ENCODE measurements at places on chromosomes 6 and 20. TPM values are rescaled to one million over a fixed set of nuclear protein-coding genes. Genes with fewer than 3 reads are reported as not detected.
A peak's percentile ranks its signal among the peaks of the same experiment; 100 is the strongest.

GRCh38 chr6:137353842-137354397 lies 134.7 kb upstream of the IFNGR1 start:
- no peak for DNase-seq

Gene IPCEF1
- total RNA-seq = 13.8 TPM

GRCh38 chr6:18680842-18681241 lies 293.7 kb downstream of the RNF144B start:
- DNase-seq = no peak

DNA sequence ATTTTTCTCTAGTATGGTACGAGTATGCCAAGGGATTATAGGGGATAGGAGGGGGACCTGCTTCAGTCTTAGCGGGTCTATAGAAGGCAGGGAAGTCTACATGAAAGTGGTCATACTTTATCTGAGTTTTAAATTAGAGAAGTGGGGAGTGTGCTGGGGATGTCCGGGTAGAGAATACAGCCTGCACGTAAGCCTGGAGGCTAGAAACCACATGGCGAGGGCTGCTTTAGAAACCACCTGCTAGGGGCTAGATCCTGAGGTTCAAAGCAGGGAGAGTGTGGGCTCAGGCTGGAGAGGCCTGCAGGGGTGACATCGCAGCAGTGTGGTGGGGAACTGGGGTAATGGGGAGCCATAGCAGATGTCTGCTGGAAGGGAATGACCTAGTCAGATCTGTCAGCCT lies 85.2 kb downstream of the VEGFA start:
- no peak for DNase-seq

Gene PRR18
- total RNA-seq = not detected

- DNase-seq = no peak
Observed at GRCh38 chr6:11459079-11459610, 78.4 kb upstream of the TMEM170B start.

Gene RFX6
- total RNA-seq = not detected

- DNase-seq = peak; percentile 80
Observed at GRCh38 chr20:36202891-36203338, 33.4 kb upstream of the AAR2 start.

DNA sequence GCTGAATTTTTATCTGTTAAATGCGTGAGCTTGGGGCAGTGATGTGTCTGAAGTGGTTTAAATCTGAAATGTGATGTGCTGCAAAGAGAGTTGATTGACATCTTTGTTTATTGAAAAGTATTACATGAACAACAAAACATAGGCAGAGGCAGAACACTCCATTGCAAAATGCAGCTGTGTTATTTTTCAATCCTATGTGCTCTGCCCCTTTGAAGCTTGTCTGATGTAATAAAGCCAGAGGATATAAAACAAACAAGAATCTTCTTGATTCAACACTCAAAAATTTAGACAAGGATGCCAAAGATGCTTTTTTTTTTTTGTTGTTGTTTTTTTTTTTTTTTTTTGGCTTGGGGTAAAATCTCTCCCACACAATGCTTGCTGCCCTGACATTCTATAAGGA lies 482.4 kb upstream of the MMS22L start:
- no peak for DNase-seq

DNA sequence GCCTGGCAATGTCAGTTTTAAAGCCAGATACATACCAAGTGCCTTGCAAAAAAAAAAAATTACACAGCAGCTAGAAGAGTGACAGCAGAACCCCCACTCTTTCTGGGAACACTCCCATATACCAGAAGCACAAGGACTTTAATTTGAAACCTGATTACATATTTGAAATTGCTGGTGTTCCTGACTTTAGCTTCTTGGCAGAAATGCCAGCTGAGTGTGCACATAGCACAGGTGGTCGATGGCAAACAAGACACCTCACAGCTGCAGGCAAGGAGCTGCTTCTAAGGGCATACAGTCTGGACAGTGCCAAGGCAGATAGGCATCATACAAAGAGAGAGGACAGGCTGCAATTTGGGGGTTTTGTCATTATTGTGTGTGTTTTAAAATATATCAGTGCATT lies 150.7 kb upstream of the SGK1 start:
- no peak for DNase-seq

DNA sequence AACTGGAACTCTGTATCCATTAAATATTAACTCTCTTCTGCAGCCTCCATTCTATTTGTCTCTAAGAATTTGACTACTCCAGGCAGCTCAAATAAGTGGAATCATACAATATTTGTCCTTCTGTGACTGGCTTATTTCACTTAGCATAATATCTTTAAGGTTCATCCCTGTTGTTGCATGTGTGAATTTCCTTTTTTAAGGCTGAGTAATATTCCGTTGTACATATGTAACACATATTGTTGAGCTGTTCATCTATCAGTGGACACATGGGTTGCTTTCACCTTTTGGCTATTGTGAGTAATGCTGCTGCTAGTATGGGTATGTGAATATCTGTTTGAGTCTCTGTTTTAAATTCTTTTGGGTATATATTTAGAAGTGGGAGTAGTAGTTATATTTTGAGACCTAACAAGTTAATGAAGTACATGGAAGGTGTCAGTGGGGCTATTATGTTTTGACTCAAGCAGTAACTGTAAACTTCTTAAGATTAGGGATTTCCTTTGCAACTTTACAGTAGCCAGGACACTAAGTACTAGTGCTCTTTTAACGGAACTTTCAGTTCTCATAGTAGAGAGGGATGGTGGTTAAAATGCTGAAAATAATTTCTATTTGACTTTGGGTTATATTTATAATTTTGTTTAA lies 29.7 kb upstream of the TMEM217 start:
- no peak for DNase-seq

GRCh38 chr6:137976430-137976829 lies 109.4 kb downstream of the TNFAIP3 start:
- DNase-seq = no peak

GRCh38 chr20:10625641-10626040 lies 48.2 kb downstream of the JAG1 start:
- DNase-seq = no peak

DNA sequence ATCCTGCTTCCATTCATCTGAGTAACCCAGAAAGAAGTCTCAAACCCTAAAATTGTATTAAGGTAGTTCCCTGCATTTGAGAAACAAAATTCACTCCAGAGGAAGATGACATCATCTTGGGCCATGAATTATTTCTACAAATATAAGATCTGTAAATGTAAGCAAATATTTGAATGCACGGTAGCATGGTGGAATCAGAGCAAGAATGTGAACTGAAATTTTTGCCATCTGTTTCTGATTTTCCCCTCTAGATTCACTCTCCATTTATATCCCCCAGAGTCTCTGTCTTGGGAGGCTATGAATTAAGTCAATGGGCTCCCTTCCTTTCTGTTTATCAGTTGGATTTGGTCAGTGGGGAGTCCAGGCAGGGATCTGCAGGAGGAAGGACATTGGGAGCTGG lies 5.8 kb upstream of the MAP3K5 start:
- no peak for DNase-seq

Gene PARD6B
- total RNA-seq = 6.2 TPM

GRCh38 chr6:118530942-118531341 lies 17.2 kb upstream of the PLN start:
- no peak for DNase-seq

Gene THBD
- not detected for total RNA-seq

DNA sequence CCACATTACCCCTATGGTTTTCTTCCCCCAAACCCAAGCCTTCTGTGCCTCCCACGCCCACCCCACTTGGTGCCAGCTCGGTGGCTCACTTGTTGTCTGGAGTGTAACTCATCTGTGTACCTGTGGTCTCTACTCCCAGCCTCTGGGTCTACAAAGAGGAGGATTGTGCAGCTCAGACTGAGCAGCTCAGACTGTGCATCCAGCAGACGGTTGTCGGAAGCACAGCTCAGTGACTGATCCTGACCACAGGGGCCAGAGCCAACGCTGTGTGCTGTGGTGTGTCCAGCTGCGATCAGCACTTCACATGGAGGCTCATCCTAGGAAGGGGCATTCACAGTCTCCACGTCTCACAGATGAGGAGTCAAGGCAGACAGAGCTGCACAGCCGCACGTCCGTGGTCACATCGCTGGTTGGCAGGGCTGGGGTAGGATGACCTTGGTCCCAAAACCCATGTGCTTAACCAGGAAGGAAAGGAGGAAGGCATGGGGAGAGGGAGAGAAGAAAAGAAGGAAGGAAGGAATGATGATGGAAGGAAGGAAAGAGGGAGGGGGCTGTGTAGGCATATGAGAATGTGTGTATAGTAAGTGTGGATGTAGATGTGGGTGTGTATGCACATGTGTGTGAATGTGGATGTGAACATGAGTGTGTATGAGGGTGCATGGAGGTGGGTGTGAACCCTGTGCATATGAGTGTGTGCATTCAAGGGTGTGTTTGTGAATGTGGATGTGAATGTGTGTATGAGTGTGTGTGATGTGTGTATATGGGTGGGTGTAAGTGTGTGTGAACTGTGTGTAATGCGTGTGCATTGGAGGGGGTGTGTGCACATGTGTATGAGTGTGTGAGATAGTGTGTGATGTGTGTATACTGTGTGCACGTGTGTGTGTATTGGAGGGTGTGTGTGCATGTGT lies 28.2 kb upstream of the STX16 start:
- no peak for DNase-seq

Gene TP53TG5
- total RNA-seq = not detected

DNA sequence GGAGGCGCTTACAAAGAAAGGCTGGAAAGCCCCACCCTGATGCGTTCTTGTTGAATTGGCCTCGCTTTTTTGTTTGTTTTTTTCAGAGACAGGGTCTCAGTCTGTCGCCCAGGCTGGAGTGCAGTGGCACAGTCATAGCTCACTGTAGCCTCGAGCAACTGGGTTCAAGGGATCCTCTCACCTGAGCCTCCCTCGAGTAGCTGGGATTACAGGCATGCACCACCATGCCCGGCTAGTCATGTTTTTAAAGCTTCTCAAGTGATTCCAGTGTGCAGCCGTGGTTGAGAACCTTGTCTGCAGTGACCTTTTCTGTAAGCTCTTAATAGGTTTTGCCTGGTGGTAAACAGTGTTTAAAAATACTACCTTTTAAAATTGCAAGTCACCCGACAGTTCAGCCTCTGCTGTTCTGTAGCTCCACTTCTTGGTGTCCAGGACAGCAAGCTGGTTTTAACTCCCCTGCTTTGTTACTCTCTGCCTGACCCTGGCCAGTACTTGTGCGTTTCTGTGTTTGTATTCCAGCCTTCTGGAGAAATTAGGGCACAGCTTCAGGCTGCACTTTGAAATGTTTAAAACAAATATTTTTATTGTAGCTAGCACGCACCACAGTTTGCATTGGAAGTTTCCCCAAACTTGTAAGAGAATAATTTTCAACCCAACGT lies 54.4 kb downstream of the KDM1B start:
- DNase-seq = no peak

Gene NKAPL
- not detected for total RNA-seq

- DNase-seq = no peak
Observed at GRCh38 chr6:18328070-18328469, 59.1 kb upstream of the RNF144B start.

DNA sequence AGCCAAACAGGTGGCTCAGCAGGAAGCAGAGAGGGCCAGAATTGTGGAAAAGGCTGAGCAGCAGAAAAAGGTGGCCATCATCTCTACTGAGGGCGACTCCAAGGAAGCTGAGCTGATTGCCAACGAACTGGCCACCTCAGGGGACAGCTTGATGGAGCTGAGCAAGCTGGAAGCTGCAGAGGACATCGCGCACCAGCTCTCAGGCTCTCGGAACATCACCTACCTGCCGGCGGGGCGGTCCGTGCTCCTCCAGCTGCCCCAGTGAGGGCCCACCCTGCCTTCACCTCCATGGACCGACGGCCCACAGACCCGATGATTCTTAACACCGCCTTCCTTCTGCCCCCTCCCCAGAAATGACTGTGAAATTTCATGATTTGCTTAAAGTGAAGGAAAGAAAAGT lies 17.8 kb upstream of the RAET1L start:
- no peak for DNase-seq

- no peak for DNase-seq
Observed at GRCh38 chr20:63150911-63151531, 64.9 kb downstream of the YTHDF1 start.

Gene TAF8
- 48.0 TPM for total RNA-seq

GRCh38 chr6:168838037-168838399 lies 397.0 kb downstream of the SMOC2 start:
- DNase-seq = no peak

DNA sequence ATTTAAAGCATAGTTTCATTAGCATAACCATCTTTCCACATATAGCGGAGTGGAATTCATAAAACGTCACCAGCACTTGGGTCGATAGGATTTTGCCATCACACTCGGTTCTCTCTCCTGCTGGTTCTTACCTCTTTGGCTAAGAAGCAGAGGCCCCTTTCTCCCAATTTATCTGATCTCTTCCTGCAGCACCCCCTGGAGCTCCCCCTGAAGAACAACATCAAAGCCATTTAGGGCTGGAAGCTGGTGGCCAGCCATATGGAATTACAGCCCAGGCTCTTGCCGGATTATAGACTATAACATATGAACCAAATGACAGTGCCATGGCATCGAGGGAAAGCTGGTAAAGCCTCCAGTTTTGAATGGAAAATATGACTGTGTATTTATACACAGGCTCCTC lies 6.4 kb upstream of the KIF6 start:
- DNase-seq = no peak

GRCh38 chr6:168133168-168133561 lies 54.2 kb upstream of the FRMD1 start:
- DNase-seq = no peak

- DNase-seq = no peak
Observed at GRCh38 chr6:5610640-5611039, 349.3 kb downstream of the FARS2 start.

Gene LAMP5
- total RNA-seq = not detected

Gene ZKSCAN4
- 6.6 TPM for total RNA-seq

Data from activated CD4-positive, alpha-beta memory T cell treated with anti-CD3 and anti-CD28 coated beads, Interleukin-2, amount 10 ng/mL, durations not matched to agents 7 days and 5 days (primary cell).